NCI-H2107 (cell line): ENCODE measurements at places on chromosomes 3 and 15.

DNA sequence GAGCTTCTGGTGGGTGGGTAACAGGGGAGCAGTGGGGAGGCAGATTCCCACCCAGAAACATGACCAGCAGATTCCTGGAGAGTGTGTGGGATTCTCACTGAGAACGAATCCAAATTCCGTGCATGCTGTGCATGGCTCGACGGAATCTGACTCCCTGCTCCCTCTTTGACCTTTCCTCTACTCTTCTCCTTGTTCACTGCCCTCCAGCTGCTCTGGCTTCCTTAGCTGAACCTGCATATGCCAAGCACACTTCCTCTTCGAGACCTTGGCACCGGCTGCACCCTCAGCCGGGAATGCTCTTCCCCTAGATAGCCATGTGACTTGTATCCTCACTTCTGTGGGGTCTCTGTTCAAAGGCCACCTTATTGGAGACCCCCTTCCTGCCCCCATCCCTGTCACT is 6.3 kb downstream of the INSYN1 start:
- no peak for DNase-seq

GRCh38 chr3:14508966-14509795 is 31.0 kb downstream of the GRIP2 start:
- peak; percentile 6 for DNase-seq

DNA sequence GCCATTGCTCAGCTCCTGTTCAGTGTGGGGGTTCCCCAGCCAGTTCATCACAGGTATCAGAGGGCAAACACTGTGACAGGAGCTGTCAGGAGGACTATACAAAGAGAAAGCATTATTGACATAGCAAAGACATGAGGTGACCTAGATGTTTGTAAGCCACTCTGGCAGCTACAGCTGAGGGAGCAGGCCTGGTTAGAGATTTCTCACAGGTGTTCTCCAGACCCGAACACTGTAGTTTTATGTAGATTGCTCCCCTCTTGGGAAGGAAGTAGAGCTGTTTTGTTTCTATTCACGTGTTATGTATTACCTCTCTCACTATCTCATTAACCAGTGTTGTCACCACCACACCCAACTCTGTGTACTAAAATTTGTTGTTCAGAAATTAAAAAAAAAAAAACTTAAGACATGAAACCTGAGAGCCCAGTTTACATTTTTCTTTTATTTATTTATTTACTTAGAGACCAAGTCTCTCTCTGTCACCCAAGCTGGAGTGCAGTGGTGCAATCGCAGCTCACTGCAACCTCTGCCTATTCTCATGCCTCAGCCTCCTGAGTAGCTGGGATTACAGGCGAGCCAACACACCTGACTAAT is 123.7 kb downstream of the RBPMS2 start:
- DNase-seq, result peak; percentile 9

GRCh38 chr3:16013568-16013967 is 160.9 kb upstream of the GALNT15 start:
- DNase-seq, result no peak

DNA sequence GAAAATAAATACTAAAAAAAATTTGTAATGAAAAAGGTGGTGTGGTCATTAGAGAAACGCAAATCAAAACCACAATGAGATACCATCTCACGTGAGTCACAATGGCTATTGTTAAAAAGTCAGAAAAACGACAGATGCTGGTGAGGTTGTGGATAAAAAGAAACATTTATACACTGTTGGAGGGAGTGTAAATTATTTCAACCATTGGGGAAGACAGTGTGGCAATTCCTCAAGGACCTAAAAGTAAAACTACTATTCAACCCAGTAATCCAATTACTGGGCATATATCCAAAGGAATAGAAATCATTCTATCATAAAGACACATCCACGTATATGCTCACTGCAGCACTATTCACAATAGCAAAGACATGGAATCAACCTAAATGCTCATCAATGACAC is 120.3 kb downstream of the MYO9A start:
- DNase-seq, result no peak
